ENCODE measurements at places on chromosomes 13 and 19. TPM values are rescaled to one million over a fixed set of nuclear protein-coding genes. Genes with fewer than 3 reads are reported as not detected.

ZNF43 gene
- 8.7 TPM for total RNA-seq

NXNL1 gene
- not detected for total RNA-seq

NLRP9 gene
- not detected for total RNA-seq

PRODH2 gene
- not detected for total RNA-seq

MAP4K1 gene
- total RNA-seq: 0.22 TPM

CYP2F1 gene
- not detected for total RNA-seq

LCP1 gene
- 21.3 TPM for total RNA-seq

OR10H1 gene
- not detected for total RNA-seq

CEACAM4 gene
- total RNA-seq: not detected

WDR87 gene
- not detected for total RNA-seq

PABPC3 gene
- total RNA-seq: 0.02 TPM

MYO1F gene
- total RNA-seq: 0.25 TPM

IGFLR1 gene
- 24.0 TPM for total RNA-seq

ZNF575 gene
- not detected for total RNA-seq

RAB11B gene
- 16.5 TPM for total RNA-seq

ZNF573 gene
- 3.4 TPM for total RNA-seq

APLP1 gene
- 51.5 TPM for total RNA-seq

CYP4F3 gene
- total RNA-seq: not detected

FGF22 gene
- not detected for total RNA-seq

GIPR gene
- total RNA-seq: 0.02 TPM

PTH2 gene
- total RNA-seq: not detected

DAND5 gene
- not detected for total RNA-seq

PRR22 gene
- total RNA-seq: 0.07 TPM

NMRK2 gene
- not detected for total RNA-seq

KLK4 gene
- not detected for total RNA-seq

CD70 gene
- total RNA-seq: 42.0 TPM

CERS1 gene
- 1.1 TPM for total RNA-seq

CLIP3 gene
- total RNA-seq: 6.7 TPM

FCAR gene
- total RNA-seq: not detected

AP1M2 gene
- total RNA-seq: 9.0 TPM

BST2 gene
- total RNA-seq: 490 TPM

ZNF497 gene
- total RNA-seq: 1.5 TPM

NANOS3 gene
- total RNA-seq: not detected

TMEM190 gene
- total RNA-seq: not detected

ZNF790 gene
- total RNA-seq: 3.5 TPM

TNFSF13B gene
- 1.1 TPM for total RNA-seq

TEAD2 gene
- total RNA-seq: 20.3 TPM

B3GNT3 gene
- total RNA-seq: not detected

Measured in M059J (cell line).